ENCODE measurements at places on chromosomes 2 and 18.

DNA sequence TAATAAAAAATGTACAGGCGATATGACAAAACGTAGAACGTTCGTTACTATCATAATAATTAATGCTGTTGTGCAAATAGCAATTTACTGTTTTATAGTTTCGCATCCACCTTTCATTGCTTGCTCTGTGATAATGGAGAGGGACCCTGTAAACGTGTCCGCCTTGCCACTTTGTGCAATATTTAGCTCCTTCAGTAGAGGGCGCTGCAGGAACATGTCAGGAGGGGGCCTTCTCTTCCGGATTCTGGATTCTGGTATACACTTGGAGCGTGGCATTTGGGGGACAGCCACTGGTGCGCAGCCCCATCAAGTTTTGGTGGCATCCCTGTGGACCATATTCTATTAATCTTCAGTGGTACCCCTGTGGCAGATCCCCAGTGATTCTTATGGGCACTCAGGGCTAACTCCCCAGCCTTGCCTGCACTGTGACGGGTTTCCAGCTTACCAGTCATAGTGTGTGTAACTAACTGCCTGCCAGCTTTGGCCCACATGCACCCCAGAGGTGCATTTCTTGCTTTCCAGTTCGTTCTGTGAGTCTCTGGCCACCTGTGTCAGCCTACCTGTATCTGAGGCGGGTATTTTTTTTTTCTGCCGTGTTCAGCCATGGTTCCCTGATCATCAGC, 140.3 kb downstream of the CYRIA start:
- DNase-seq, result no peak

DNA sequence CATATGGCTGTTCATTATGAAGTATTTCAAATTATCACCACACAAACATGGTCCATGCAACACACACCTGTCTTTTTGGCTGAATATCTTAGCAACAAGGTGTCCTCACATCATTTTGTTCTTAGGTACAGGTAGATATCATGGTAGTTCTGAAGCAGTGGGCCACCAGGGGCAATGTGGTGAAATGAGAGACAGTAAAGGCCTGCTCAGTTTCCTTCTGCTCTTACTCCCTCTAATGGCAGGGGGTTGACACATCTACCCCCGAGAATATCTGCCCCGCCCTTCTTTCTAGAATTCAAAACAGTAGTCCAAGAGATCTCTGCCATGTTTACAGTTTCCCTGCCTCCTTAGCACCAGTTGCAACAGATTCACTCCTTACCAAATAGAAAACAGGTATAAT, 147.0 kb upstream of the KLHL14 start:
- peak; percentile 23 for DNase-seq

DNA sequence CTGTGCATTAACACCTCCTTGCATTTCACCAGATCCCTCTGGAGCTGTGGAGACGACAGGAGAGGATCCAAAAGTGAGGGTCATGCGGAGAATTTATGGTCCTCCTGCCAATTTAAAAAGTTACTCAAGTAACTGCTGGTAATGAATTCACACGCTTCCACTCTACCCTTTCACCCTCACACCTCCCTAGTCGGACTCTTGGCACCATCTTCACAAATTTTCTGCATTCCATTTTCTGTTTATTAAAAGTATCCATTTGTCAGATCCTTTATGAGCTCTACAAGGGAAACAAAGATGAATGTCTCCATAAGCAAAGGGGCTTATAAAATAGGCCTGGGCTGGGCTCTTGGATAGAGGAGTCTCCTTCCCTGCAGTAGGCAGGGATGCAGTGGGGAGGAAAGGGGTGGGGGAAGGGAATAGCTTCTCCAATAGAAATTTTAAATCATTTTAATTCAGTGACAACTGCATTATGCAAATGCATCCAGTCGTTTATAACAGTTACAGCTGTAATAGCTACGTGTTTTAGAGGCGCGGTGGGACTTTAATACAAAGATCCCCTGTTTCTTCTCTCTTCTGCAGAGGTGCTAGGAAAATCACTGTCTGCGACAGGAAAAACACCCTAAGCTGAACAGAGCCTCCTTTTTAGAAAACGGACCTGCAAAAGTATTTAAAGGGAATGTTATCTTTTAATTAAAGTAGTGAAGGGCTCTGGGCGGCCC, 132.2 kb downstream of the EPHA4 start:
- DNase-seq, result no peak

GRCh38 chr2:98091738-98092137, 4.8 kb downstream of the VWA3B start:
- no peak for DNase-seq

- no peak for DNase-seq
Measured at GRCh38 chr2:78070693-78071092, 548.5 kb upstream of the LRRTM4 start.

GRCh38 chr2:181574321-181574720, 82.6 kb downstream of the CERKL start:
- DNase-seq, result no peak

Data from LoVo (cell line).